ENCODE measurements at places on chromosomes 2 and 18.

- no peak for DNase-seq
These were observed 112.8 kb downstream of the UPP2 start for GRCh38 chr2:158214431-158214830.

DNA sequence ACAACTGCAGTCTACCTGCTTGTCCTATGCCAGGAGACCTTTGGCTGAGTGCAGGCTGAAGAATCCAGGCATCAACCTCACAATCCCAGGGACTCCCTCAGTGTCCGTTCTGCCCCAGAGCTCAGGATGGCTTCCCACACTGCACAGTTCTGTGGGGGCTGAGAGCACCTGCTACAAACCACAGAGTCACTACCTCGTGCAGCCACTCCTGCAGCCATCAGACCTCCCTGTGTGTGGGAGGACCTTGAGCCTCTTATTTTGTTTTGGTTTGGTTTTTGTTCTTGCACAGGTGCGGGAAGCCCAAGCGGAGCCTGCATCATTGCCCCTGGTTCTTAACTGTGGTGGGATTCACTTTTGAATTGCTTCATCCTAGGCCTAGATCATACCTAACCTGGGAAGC lies 31.0 kb downstream of the NAT8 start:
- DNase-seq = no peak

GRCh38 chr18:8503248-8503647 lies 106.0 kb upstream of the RAB12 start:
- no peak for DNase-seq

GRCh38 chr2:95261602-95262001 lies 12.6 kb upstream of the PROM2 start:
- peak; percentile 17 for DNase-seq

DNA sequence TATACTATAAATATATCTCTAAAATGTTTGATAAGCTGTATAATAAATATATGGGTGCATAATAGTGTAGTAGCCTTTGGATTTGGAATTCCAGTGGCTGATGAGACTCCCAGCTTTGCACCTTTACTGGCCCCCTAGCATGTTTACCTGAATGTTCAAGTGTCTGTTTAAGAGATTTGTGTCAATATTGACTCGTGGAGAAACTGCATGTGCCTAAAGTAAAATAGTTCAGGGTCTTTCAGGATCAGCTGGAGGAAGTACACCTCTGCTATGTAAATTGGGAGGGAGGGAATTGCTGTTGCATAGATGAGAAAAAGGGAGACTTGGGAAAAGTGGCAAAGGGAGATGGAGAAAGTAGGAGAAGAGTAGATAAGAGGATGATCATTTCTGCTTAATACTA lies 23.9 kb downstream of the ME2 start:
- DNase-seq = no peak

- no peak for DNase-seq
These were observed 308.8 kb downstream of the DCDC2C start for GRCh38 chr2:4012197-4012596.

DNA sequence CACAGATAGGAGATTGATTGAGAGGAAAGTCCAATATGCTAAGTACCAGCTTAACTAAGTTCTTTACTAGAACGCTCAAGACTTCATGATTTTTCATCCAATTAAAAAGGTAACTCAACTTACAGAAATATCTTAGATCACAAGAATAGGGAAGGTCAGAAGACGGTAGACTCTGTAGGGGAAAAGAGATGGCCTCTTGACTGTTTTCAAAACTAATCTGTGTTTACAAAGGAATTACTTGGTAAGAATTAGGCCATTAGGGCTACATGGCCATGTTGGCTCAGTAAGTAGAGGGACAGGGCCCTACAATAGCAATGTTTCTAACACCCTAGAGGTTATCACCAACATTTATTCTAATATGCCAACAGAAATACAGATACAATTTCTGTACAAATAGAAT lies 172.7 kb upstream of the ZFP36L2 start:
- DNase-seq = no peak

- no peak for DNase-seq
These were observed 2.1 kb downstream of the SPOPL start for GRCh38 chr2:138503652-138504051.

DNA sequence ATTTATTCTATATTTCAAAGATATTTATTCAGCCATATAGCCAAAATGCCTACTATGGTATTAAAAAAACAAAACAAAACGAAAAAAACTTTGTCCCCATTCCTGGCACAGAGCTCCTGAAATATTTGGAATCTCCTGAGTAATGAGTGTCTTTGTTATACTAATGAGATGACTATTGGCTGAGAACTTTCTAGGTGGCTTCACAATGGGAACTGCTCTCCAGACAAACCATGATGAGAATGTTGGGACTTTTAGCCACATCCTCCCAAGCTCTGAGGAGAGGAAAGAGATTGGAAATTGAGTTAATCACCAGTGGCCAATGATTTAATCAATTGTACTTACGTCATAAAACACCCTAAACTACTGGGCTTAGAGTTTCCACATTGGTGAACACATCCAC lies 631.8 kb upstream of the SETBP1 start:
- no peak for DNase-seq

All from H1 (cell line).